ENCODE measurements at places on chromosomes 4 and X.
A peak's percentile ranks its signal among the peaks of the same experiment; 100 is the strongest.

GRCh38 chrX:9659571-9660195 lies 106.0 kb downstream of the GPR143 start:
- DNase-seq, result no peak

DNA sequence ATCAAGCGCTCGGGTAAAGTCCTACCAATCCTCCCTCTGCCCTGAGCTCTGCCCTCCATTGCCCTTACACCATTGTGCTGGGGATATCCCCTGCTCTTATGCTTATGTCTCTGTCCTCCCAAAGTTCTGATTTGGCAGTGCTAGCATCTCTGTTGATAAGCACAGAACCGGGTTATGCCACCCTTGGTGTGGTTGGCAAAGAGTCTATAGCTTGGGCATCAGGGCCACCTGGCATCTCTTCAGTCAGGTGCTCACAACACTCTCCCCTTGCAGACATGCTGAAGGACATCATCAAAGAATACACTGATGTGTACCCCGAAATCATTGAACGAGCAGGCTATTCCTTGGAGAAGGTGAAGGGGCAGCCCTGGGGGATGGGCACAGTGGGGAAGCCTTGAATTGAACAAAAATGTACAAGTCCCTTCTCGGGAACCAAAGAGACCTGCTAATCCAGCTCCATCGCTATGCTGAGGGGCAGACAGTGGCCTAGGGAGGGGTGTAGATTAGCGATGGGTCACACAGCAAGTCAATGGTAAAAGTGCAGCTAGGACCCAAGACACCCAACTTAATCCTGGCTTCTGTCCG lies 3.8 kb downstream of the MAGED2 start:
- no peak for DNase-seq

- no peak for DNase-seq
These were observed 591.2 kb downstream of the ZNF674 start for GRCh38 chrX:45954026-45954425.

DNA sequence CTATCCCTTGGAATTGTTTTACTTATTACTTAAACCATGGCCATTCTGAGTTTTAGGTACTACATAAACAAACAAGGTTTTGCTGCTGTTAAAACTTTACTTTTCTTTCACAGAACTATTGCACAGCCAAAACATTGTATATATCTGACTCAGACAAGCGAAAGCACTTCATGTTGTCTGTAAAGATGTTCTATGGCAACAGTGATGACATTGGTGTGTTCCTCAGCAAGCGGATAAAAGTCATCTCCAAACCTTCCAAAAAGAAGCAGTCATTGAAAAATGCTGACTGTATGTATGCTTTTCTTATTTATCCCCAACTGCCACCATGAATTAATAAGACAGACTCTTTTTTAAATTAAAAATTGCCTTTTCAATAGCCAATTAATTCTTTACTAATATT lies 69.8 kb downstream of the CCKAR start:
- DNase-seq, result no peak

DNA sequence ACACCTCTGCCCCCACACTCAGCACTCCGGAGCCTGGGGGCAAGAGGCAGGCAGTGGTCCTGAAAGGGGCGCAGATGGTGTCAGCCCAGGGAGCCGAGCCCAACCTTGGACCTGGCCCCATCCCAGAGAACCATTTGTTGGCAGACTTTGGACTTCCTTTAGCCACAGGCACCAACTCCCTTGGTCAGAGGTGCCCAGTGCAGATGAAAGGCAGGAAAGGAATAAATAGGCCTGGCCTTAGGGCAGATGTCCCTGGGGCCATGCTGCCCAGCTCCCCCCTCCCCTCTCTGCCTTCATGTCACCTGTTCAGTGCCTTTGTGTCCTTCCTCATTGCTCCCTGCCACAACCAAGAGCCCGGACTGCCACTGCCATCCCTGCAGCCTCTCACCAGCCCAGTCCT lies 52.8 kb downstream of the SEL1L3 start:
- DNase-seq, result no peak

GRCh38 chr4:150236626-150237025 lies 158.4 kb downstream of the DCLK2 start:
- no peak for DNase-seq

DNA sequence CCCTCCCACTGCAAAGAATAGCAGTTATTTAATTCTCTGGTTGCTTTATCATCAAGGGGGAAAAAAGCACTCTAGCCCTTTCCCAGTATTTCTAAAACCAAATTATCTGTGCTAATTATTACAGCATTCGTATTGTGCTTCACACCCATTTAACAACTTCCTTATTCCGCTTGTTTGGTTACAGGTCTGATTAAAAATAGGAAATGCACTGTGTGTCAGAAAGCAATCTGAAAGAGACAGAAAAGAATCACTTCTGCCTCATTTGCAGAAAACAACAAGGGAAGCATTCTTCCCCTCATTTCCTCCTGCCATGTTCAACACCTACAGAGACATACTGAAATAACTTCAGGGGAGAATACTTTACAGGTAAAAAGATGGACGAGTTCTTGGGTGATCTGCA lies 114.9 kb upstream of the MAP3K15 start:
- DNase-seq, result peak; percentile 4

DNA sequence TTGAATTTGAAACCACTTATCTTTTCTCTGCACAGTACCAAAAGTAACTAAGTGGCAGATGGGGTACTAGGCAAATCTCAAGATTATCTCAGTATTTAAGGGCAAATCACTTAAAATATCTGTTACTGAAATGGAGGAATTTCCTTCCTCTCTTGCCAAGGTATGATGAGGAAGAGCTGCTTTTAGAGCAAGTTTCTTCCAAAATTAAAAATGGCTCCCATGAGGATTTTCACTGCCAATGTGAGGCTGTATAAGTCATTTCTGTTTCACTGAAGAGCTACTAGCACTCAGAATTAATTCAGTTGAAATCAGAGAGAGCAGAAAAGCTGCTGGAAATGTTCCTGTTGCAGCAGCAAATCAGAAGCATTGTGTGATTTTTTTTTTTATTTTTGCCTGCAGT lies 43.4 kb downstream of the GABRB1 start:
- no peak for DNase-seq

DNA sequence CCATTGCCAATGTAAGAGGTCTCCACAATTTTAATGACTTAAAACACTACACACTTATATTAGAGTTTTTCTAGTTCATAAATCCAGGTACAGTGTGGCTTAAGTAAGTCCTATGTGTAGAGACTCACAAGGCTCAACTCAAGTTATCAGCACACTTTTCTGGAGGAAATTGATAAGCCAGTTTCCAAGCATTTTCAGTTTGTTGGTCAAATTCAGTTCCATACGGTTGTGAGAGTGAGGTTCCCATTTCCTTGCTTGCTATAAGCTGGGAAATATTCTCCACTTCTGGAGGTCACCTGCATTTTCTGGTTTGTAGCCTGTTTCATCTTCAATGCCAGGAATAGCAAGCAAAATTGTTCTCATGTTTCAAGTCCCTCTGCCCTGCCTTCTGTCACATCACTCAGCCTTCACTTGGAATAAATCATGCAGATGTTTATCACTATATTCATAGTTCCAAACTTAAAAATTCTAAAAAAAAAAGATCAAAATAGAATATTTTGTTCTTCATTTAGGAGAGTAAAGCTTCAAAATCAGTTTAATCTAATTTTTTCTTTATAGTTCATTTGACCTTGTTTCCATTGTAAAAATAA lies 1137.5 kb upstream of the INTU start:
- no peak for DNase-seq

DNA sequence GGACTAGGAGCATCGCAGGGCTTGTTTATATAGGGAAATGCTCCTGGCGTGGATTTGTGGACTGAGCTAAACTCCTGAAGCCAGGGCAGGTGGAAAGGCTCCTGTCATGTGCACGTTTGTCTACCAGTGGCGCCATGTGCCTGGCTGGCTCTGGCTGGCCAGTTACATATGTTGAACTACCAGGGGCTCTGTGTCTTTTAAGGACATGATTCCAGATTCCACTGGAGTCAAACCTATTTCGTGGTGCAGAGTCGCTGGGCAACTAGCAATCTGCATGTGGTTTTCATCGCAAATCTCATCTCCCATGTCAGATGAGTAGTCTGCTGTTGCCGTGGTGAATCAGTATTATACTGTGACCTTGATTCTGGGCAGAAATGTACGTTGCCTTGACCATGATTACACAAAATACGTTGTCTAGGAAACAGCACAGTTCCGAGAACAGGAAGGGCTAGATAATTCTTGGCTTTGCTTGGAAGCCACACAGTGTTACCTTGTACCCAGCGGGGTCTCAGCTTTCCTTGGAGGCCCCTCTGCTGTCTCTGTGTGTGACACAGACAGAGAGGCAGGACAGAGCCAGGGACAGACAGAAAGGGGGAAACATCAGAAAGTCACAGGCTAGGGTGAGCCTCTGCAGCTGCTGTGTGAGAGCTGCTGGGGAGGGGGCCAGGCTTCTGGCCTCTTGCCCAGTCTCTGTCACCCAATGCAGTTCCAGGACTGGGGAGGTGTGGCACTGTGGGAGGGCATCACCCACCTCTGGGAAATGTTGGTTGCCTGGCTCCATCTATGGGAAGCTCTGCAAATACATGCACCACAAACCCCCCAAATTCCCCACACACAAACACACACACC lies 19.2 kb downstream of the PNMA6E start:
- DNase-seq, result peak; percentile 23

DNA sequence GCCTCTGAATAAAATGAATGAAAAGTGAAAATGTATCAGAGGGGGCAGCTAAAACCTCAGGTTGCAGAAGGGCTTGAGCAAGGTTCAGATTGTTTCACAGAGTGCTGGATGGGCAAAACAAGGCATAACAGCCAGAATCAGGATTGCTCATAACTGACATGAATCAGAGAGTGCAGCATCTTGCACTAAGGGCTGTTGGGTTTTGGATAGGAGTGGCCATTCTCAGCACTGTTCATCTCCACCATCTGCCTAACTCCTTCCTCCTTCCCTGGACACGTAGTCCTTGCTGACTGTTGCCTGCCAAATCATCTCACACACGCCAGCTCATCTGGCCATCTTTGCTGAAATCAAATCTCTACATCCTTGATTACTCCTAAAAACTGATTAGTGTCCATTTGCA lies 75.3 kb upstream of the C1QTNF7 start:
- no peak for DNase-seq

- no peak for DNase-seq
These were observed 26.1 kb upstream of the MAMLD1 start for GRCh38 chrX:150337026-150337425.

GRCh38 chr4:1611501-1611870 lies 72.6 kb downstream of the FAM53A start:
- DNase-seq, result no peak

DNA sequence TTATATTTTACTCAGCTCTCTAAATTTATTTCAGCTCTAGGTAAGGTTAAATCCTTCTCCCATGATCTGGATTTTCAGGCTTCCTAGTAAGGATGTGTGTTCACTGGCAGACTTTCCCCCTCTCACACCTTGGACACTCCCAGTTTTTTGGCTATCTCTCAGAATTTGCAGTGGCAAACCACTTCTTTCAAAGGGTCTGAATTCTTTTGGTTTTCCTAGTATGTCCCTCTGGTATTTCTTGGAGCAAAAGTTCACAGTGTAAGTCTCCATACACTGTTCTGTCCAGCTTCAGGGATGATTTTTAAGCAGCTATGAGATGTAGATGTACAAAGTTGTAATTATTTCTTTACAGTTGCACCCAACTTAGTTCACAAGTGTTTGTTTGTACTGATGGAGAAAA lies 653.8 kb upstream of the GALNT7 start:
- no peak for DNase-seq

- DNase-seq, result no peak
These were observed 51.4 kb upstream of the LSM6 start for GRCh38 chr4:146124023-146124680.

Measured in NB4 (cell line).